T-cell (primary cell): ENCODE measurements at places on chromosomes 5 and 9. TPM values are rescaled to one million over a fixed set of nuclear protein-coding genes. Genes with fewer than 3 reads are reported as not detected.

DNA sequence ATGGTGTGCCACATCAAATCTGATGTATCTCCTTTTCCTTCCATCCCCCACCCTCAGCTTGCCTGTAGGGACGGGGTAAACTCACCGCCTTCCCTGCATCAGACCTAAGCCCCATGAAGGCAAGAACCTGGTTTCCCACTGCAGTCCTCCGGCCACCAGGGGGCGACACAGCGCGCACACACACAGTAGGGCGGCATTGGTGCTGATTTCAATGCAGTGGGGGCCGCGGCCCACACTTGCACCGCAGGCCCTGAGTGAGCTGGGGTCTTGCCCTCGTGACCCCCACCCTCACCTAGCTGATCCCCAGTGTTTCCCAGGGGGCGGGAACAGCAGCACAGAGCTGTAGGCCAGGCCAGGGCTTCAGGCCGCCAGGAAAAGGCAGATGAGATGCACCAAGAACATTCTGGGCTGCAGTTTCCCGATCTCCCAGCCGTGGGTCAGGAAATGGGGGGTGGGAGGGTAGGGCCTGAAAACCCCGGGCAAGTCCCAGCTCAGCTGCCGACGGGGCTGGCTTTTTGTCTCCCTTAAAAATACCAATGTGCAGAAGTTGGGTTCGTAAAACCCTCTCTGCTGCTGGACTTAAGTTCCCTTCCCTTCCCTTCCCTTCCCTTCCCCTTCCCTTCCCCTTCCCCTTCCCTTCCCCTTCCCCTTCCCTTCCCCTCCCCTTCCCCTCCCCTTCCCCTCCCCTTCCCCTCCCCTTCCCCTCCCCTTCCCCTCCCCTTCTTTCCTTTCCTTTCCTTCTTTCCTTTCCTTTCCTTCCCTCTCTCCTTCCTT is 19.5 kb downstream of the FAM163B start:
- H3K27ac ChIP-seq, result no peak overlapping the region
- H3K4me3 ChIP-seq, result no peak overlapping the region
- peaks cover 66% of the 10 kb centered on the region for H3K27me3 ChIP-seq
- peaks cover 5% of the 10 kb centered on the region for H3K4me1 ChIP-seq
- no peaks in the 10 kb centered on the region for H3K36me3 ChIP-seq

GRCh38 chr5:41161271-41161670 is 52.1 kb downstream of the C6 start:
- H3K36me3 ChIP-seq, result no peaks in the 10 kb centered on the region
- H3K4me1 ChIP-seq, result no peaks in the 10 kb centered on the region
- no peak overlapping the region for H3K4me3 ChIP-seq
- no peak for DNase-seq
- no peaks in the 10 kb centered on the region for H3K27me3 ChIP-seq
- no peak overlapping the region for H3K27ac ChIP-seq

RIMOC1 gene
- 29.0 TPM for total RNA-seq

DNA sequence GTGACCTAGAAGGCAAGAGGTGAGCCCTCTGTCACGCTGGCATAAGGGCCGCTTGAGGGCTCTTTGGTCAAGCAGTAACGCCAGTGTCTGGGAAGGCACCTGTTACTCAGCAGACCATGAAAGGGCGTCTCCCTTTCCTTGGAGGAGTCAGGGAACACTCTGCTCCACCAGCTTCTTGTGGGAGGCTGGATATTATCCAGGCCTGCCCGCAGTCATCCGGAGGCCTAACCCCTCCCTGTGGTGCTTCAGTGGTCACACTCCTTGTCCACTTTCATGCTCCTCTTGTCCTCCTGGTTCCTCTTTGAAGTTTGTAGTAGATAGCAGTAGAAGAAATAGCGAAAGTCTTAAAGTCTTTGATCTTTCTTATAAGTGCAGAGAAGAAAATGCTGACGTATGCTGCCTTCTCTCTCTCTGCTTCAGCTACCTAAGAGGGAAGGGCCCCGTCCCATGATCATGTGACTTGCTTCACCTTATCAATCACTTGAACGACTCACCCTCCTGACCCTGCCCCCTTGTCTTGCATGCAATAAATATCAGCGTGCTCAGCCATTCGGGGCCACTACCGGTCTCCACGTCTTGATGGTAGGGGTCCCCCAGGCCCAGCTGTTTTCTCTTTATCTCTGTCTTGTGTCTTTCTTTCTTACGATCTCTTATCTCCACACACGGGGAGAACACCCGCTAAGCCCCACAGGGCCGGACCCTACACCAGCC is 16.7 kb upstream of the SCGB3A1 start:
- no peak overlapping the region for H3K4me3 ChIP-seq
- DNase-seq, result no peak
- H3K36me3 ChIP-seq, result no peaks in the 10 kb centered on the region
- H3K4me1 ChIP-seq, result no peaks in the 10 kb centered on the region

DNA sequence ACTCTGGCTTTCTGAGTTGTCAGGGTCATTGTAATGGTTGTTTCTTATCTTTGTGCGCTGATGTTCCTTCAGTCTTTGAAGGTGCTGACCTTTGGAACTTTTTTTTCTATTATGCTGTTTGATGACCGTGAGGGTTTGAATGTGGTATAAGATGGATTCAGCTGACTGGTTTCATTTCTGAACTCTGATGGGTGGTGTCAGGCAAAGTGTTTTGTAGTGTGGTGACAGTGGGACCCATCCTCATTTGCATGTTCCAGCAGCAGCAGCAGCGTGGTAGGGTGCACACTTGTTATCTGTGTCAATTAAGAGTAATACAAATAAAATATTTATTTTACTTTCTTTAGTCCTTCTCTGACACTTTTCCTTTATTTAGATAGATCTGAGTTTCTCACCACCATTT is 227.7 kb upstream of the PRR16 start:
- DNase-seq, result no peak
- H3K27ac ChIP-seq, result no peak overlapping the region
- H3K36me3 ChIP-seq, result no peaks in the 10 kb centered on the region
- no peaks in the 10 kb centered on the region for H3K27me3 ChIP-seq

JAKMIP2 gene
- total RNA-seq, result 8.3 TPM

ZNF658 gene
- total RNA-seq, result 4.5 TPM

SEMA4D gene
- total RNA-seq, result 434 TPM

DNA sequence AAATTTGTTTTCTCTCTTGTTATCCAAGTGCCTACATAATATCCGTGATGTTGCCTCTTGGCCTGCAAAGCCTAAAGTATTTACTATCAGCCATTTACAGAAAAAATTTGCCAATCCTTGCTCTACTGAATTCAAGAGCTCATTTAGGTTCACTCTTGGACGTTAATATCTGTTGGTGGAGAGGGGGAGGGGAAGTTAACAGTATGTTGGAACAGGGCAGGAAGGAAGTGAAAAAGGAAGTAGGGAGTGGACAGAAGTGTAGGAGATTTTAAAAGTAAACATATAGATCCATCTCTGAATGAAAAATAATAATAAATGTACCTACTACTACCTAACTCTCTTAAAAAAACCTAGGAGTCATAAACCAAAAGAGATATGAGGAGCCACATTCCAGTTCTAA is 32.8 kb downstream of the ZNF608 start:
- H3K4me1 ChIP-seq, result no peaks in the 10 kb centered on the region
- no peaks in the 10 kb centered on the region for H3K36me3 ChIP-seq
- no peak overlapping the region for H3K27ac ChIP-seq

- no peak for DNase-seq
- no peaks in the 10 kb centered on the region for H3K36me3 ChIP-seq
- H3K27me3 ChIP-seq, result no peaks in the 10 kb centered on the region
- H3K4me1 ChIP-seq, result no peaks in the 10 kb centered on the region
- H3K4me3 ChIP-seq, result no peak overlapping the region
Observed at GRCh38 chr9:115395511-115396021, 277.6 kb upstream of the TNC start.

TRPM6 gene
- not detected for total RNA-seq

DNA sequence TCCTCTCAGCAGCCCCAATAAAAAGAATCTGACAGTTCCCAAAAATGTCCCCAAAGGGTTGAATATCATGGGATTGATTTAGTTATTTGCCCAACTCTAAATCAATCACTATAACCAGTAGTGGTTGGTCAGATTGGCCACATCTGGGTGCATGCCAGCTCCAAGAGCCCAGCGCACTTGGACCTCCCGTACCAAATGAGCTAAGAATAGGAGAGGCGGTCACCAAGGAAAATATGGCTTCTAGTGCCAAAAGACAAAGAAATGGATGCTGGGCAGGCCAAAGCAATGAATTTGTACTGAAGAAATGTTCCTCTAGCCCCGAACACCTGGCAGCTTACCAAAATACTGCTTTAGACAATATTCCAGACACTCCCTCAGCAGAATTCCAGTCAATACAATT is 80.3 kb downstream of the RCL1 start:
- no peak overlapping the region for H3K27ac ChIP-seq
- H3K4me1 ChIP-seq, result no peaks in the 10 kb centered on the region
- no peak overlapping the region for H3K4me3 ChIP-seq

DNA sequence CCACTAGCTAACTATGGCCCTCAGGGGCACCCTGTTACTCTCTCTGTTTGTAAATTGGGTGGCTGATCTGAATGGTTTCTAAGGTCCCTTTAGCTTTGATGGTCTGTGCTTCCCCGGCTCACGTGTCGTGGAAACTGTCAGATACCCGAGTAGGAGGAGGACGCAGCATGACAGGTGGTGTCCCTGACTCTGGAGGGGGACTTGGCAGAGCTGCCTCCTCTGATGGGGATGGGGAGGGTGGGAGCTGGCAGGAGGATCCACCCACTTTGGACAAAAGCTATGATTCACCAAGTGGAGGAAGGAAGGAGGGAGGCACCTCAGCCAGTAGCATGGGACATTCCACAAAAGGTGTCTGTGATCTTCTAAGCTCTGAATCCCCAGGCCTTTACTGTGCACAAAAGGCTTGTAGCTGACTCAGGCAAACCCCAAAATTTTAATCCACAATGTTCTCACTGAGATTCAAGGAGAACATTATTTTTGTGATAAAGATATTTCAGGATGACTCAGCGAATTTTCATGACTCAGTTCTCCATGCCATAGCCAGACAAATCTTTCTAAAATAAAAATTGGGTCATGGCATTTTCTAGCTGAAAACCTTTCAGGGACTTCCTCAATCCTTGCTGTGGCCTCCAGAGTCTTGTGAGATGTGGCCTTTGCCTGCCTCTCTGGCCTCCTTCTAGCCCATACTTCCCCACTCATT is 131.0 kb upstream of the BRINP1 start:
- H3K4me1 ChIP-seq, result no peaks in the 10 kb centered on the region
- no peak for DNase-seq
- H3K4me3 ChIP-seq, result no peak overlapping the region
- H3K27me3 ChIP-seq, result no peaks in the 10 kb centered on the region
